Esophagus squamous epithelium (tissue), 5 donors: ENCODE measurements at places on chromosomes 2 and 18.
A peak's percentile ranks its signal among the peaks of the same experiment; 100 is the strongest.

- H3K4me3 ChIP-seq = no peak overlapping the region
- peaks cover 23% of the 10 kb centered on the region for H3K27me3 ChIP-seq
- peaks cover 9% of the 10 kb centered on the region for H3K4me1 ChIP-seq
Observed at GRCh38 chr2:65700720-65701119, 268.3 kb upstream of the SPRED2 start.

DNA sequence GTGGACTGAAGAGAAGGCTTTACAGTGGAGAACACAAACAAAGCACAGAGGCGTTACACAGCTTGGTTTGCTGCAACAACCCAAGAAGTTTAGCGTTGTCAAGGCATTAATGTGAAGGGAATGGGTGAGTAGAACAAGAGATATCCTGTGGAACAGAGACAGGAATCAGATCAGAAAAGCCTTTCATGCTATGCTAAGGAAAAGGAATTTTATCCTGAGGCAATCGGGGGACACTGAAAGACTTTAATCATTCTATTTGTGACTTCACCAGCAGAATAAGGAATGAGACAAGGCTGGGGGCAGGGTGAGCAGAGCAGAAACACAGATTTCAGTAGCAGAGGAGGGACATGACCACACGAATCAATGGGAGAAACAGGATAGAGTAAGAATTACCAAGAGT, 600.7 kb downstream of the IRS1 start:
- H3K27ac ChIP-seq = no peak overlapping the region
- no peak overlapping the region for H3K4me3 ChIP-seq

DNA sequence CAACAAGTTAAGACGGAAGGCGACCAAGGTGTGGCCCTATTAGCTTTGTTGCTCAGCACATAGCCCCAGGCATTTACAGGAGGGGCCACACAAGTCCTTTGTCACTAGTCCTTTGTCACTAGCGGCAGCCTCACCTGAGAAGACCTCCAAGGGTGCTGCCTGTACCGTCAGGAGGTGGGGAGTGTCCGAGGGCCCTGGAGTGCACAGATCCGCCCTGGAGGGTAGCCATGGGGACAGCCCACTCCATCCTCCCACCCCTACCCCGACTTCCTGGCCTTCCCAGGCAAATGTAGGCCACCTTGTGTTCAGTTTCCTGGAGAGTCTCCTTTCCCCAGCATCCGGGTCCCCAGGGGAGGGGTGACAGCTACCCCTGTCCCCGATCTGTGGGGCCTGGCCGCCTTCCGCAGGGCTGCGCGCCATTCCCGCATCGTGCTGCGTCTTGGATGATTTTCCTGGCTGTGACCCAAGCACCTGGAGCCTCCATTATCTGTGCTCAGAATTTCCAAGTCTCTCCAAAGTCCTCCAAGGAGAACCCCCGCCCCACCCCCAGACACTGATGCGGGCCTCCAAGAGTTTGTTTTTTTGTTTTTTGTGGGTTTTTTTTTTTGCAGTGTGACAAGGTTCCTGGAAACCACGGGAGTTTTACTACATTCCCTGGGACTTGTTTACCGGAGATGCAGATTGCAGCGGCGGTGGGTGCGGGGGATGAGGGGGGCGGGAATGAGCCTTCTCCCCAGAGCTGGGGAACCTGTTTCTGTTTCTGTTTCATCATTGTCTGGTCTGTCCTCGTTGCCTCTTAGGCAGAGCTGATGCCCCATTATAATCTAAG, 28.6 kb downstream of the TEX44 start:
- peaks cover 36% of the 10 kb centered on the region for H3K4me1 ChIP-seq
- peak overlapping the region; percentile 23 for H3K4me3 ChIP-seq
- H3K36me3 ChIP-seq = no peaks in the 10 kb centered on the region
- peak overlapping the region; percentile 79 for H3K27ac ChIP-seq

DNA sequence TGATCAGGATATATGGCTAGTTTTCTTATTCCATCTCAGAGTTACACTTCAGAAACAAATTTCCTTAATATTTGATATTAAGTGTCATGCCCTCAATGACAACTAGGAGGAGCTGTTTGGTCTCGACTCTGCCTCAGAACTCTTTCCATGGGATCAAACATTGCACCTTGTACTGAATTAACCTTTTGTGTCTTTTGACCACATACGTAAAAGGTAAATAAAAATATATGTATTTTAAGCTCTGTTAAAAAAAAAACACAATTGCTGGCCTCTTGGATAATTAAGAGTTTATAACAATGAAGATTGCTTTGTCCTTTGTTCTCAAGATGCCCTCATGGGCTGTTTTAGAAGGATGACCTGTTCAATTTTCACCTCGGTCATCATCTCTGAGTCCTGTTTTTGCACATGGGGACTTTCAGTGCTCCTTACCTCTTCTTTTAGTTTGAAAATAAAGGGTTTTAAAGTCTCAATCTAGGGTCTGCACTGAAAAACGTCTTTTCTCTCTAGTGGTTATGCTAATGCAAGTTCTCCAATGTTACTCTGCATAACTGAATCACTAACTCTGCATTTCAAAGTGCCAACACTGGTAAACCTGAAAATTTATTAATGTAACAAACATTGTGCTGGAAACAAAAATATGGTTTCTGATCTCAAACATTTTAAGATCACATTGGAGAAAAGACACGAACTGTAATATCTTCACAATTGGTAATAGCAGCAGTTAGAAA, 18.8 kb upstream of the FN1 start:
- no peaks in the 10 kb centered on the region for H3K27me3 ChIP-seq
- H3K4me1 ChIP-seq = no peaks in the 10 kb centered on the region
- no peak for DNase-seq
- H3K36me3 ChIP-seq = no peaks in the 10 kb centered on the region
- H3K4me3 ChIP-seq = no peak overlapping the region
- H3K27ac ChIP-seq = no peak overlapping the region

GRCh38 chr2:68577183-68577582, 66.2 kb upstream of the PROKR1 start:
- no peaks in the 10 kb centered on the region for H3K4me1 ChIP-seq
- H3K4me3 ChIP-seq = no peak overlapping the region
- H3K27ac ChIP-seq = no peak overlapping the region
- no peaks in the 10 kb centered on the region for H3K27me3 ChIP-seq
- no peak for DNase-seq
- no peaks in the 10 kb centered on the region for H3K36me3 ChIP-seq

GRCh38 chr2:197208841-197209240, 101.7 kb downstream of the ANKRD44 start:
- peak overlapping the region; percentile 51 for H3K27ac ChIP-seq
- H3K4me3 ChIP-seq = no peak overlapping the region
- no peaks in the 10 kb centered on the region for H3K36me3 ChIP-seq
- DNase-seq = no peak
- H3K27me3 ChIP-seq = no peaks in the 10 kb centered on the region

DNA sequence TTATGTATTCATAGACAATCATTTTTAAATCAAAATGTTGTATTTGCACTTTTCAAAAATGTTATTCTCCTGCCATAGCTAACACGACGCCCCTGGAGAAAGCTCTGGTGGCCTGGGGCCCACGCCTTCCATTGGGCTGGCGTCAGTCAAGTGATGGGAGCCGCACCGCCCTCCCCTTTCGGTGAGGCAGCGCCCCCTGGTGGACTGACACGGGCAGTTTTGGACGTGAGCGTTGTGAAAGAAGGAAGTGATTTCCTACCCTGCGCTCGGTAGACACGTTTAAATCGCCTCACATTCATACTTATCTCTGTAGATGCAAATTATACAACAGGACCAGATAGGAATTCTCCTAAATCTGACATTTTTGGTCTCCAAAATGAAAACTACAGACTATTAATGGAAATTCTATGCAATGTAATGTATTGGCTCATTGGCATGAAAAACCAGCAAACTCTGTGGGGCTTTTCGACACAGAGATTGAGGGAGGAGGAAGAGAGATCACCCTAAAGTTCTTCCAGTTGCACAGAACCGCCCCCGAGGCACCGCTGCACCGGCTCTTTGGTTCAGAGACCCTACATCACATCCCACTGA, 326.2 kb upstream of the SOX11 start:
- no peak for DNase-seq
- no peaks in the 10 kb centered on the region for H3K36me3 ChIP-seq
- no peak overlapping the region for H3K4me3 ChIP-seq
- H3K4me1 ChIP-seq = no peaks in the 10 kb centered on the region
- H3K27ac ChIP-seq = no peak overlapping the region

GRCh38 chr2:14633061-14633460, 544 bp downstream of the LRATD1 start:
- DNase-seq = no peak
- no peaks in the 10 kb centered on the region for H3K27me3 ChIP-seq
- H3K36me3 ChIP-seq = no peaks in the 10 kb centered on the region
- H3K27ac ChIP-seq = peak overlapping the region; percentile 89
